ENCODE measurements at places on chromosomes 12 and 14.
A peak's percentile ranks its signal among the peaks of the same experiment; 100 is the strongest.

DNA sequence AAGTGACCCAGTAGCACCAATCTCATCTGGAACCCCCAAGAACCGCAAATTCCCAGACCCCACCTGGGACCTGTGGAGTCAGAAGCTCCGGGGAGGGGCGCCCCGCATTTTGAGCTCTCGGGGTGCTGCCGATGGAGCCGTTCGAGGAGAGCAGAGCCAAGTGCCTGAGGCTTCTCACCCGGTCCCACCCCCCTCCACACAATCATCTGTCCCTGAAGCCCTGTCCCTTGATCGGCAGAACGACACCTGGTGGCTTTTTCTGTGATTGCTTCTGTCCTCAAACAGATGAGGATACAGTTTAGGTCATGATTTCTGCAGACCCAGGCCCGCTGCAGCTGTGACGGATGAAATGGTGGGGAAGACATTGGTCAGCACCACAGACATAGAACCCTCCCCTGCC is 74.7 kb downstream of the NOC4L start:
- DNase-seq, result peak; percentile 24

DNA sequence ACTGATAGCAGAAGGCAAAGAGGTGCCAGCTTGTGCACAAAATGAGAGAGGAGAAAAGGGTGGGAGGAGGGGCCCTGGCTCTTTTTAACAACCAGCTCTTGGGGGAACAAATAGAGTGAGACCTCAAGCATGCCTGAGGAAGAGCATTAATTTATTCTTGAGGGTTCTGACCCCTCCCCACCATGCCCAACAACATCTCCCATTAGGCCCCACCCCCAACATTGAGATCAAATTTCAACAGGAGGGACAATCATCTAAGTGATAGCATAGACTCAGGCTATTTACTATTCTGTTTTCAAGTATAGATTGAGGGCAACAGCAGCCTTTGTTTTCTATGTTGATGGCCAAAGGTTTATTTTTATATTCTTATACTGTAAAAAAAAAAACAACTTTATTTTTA is 59.7 kb downstream of the FUT8 start:
- DNase-seq, result no peak

DNA sequence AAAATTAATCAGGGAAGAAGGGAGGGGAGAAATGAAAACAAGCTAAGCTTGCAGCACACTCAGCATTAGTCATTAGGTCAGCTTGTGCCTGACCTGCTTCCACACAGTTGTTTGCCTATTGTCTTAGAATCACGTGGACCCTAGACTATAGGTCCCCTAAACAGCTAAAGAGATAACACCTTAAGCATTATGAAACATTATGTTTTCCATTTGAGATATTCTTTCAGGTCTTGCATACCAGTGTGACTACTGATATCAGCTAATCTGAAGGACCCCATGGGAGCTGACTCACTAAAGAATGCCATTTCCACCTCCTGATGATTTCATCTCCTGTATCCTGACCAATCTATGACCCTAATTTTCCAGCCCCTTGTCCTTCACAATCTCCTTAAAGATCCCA is 154.1 kb upstream of the FUT8 start:
- DNase-seq, result no peak

DNA sequence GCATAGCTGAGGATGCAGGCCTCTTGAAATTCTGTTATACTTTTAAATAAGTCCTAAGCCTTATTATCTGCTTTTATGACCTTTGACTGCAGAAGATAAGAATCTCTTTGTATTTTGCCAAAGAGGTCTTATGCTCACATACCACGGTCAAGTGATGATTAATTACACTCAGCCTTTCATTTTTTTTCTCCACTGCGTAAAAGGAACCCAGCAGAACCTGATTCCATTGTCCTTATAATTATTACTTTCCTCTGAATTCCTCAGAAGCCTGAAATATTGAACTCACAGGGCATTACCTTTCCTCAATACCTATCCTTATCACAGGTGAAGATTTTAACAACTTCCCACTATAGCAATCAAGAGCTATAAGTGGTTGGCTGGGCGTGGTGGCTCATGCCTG is 498.7 kb upstream of the RPL10L start:
- no peak for DNase-seq

DNA sequence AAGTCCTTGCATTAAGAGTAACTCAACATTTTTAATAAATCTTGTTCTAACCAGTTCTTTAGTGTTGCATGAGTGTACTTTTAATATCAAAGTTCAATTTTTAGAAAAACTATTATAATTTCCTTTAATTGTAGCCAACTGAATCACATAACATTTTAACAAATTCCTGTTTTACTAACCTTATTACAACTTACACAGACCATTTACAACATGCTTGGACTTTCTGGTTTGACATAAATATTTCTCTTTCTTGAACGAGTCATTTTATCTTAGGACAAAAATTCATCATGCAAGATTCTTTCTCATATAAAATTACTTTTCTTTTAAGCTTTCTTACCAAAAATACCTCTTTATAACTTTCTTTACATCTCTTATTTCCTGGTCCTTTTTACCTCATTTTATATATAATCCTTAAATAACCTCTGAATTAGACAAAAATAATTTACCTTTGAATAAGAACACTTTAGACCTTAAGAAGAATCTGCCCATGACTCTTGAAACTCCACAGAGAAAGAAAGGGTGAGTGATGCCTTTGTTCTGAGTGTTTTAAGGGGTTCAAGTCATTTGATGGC is 3.9 kb downstream of the SLCO1A2 start:
- no peak for DNase-seq

DNA sequence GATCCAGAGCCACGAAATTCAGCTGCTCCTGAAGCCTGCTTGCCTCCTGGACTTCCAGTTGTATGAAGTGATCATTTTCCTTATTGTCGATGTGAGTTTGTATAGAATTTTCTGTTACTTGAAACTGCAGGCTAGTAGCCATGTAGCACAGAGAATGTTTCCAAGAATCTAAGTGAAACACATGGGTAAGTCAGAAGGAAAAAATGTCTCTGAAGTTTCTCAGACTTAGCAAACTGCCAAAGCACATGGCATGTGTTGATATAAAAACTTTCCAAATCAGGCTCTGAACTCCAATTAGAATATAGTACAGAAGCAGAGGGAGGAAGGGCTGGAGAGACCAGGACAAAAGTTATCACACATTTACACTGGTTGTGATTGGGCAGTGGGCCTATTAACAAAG is 9.8 kb upstream of the PCNX1 start:
- no peak for DNase-seq

DNA sequence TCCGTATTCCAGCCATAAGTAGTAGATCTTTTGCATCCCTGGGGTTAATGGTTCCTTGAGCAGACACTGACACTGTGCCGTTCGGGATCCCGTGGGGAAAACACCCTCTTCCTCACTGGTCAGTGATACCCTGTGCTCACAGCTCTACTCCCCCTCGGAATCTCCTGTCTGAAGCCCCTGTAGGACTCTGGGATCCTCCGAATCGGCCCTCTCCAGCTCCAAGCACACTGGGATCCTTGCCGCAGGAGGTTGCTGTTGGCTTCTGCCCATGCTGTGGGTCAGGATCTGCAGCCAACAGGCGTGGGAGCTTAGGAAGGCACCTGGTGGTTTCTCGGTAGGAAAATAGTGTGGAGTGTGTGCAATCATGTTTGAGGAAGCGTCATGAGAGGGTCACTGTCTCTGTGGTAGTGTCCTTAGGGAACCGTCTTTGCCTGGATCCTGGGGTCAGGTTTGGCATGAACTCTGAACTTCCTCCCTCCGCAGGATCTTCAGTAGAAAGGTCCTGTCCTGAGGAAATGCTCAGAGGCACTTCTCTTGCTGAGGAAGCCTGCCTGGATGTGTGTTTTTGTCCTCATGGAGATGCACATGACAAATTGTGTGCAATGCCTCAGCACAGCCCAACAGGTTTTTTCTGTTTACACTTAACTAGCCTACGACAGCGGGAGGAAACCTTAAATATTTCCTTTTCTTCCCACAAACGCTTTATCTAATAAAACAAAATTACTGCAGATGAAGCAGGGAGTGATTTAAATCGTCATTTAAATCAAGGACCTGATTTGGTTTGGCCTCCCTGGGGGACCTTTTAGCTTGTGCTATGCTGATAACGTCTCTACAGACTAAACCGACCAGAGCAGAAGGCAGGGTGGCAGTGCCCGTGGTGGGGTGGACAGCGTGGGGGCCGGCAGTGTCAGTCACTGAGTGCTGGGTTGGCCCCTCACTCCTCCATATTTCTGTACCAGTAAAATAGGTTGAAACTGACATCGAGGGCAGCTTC is 18.7 kb downstream of the FBXL14 start:
- DNase-seq, result no peak

- no peak for DNase-seq
Measured at GRCh38 chr14:70188659-70189455, at the start of gene SLC8A3. Gene SLC8A3, minus strand, starts transcription at chr14:70188951. Its CDS starts 20,529 bp downstream, at chr14:70168422.

DNA sequence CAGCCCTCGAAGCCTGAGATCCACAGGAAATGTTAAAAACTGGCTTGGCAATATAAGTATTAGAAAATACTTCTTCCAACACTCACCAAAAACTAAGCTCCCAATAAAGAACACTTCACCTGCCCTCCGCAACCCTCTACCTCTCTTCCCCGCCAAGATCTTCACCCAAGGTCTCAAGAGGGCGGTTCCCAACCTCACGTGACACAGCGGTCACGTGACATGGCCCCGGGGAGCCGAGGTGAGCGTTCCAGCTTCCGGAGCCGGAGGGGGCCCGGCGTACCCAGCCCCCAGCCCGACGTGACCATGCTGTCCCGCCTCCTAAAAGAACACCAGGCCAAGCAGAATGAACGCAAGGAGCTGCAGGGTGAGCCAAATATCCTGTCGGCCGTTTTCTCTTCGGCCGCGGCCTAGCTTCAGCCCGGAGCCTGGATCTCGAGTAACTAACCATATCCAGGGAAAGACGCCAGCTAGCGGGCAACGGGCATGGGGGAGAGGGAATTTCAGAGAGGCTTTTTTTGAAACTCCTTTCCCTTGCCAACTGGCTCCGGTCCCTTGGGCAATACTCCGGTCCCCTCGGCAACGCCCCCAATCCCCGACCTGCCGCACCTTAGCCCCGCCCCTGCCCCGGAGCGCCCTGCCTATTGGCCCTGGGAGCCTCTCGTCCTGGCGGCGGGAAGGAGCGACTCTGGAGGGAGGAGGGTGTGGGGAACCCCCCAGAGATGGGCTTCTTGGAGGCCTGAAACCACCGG is at the start of gene BLOC1S1:
Gene BLOC1S1 (plus strand): TSS at position 214 of the 749 bp plus-strand sequence. CDS start 6 bp downstream, at position 220.
- peak; percentile 86 for DNase-seq

- no peak for DNase-seq
Measured at GRCh38 chr12:92278378-92278828, 132.8 kb upstream of the BTG1 start.

DNA sequence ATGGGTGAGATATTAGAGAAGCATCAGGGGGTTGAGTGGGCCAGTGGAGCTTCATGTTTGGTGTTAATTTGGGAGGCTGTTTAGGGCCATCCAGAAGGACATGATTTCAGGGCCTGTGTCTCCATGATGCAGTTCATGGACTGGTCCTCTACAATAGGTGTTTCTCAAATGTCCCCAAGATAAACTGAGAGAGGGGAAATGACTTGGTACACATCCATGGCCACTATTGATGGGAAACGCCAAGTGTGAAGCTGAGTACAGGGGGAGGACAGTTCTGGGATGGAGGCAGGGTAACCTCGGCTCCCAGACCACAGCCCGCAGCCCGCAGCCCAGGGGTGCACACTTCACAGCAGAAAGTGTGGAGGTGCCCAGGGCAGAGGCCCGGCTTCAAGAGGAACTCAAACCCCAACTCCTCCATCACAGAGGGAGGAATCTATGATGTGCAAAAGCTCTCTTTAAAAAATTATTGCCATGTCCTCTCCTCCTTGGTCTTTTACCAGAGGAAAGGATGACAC is 33.3 kb downstream of the CACNA2D4 start:
- no peak for DNase-seq

- DNase-seq, result no peak
Measured at GRCh38 chr12:49875115-49875720, 28.5 kb downstream of the FAIM2 start.

DNA sequence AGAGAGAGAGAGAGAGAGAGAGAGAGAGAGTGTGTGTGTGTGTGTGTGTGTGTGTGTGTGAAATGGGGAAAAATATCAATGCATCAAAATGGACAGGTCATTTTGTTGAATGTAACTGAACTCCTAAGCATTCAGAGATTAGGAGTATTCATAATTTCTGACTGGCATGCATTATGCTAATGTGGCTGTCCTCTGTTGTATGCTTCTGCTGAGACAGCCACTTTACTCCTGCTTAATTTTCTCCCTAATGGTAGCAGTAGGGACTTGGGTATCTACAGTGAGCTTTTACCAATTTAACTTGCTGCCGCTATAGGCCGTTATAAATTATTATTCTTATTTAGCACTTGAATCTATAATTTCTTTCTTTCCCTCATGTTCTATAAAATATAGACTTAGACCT is 924.8 kb downstream of the NRXN3 start:
- no peak for DNase-seq

DNA sequence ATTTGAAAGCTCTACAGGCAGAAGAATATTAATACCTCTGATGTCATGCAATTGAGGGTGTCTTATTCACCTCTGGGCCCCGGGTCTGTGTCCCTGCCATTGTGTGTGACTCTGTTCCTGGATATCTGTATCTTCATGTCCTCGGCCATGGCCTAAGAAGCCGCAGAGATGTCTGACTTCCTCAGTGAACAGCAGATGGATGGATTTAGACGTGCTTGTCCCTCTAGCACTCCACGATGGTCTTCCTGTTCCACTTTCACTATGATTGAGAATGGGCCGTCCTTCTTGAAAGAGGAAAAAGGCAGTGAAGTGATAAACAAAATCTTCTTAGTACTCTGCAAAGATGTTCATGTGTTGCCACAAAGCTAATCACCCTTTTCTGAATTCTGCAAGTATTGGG is 217.4 kb downstream of the SLC41A2 start:
- no peak for DNase-seq

DNA sequence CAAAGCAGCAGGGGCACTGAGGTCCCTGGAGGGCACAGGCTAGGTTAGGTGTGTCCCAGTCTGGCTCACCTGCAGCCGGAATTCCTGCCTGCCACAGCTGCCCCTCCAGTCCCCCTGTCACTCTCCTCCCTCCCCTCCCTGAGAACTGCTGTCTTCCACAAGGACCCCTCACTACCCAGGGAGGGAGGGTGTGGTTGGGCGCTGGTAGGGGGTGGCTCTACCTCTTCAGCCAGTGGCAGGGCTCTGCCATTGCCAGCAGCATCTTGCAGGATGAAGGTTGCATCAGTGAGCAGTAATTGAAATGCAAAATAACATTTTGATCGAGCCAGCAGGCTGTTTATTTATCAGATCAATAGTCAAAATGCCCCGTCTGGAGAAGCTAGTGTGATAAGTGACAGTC is 45.7 kb downstream of the ESRRB start:
- DNase-seq, result no peak

DNA sequence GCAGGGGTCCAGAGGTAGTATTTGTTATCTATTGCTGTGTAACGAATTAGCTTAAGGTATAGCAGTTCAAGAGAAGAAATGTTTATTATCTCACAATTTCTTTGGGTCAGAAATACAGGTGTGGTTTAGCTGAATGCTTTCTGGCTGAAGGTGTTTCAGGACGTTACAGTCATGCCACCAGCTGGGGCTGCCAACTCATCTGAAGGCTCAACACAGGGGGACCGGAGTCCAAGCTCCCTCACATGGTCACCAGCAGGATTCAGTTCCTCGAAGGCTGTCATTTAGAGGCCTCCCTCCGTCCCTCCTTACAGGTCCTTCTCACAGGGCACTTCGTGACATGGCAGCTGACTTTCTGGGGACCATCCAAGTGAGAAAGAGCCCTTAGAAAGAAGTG is 37.5 kb upstream of the SINHCAF start:
- no peak for DNase-seq

- DNase-seq, result no peak
Measured at GRCh38 chr14:88616697-88617096, 53.9 kb downstream of the ZC3H14 start.

Data from activated T-helper 1 cell treated with Interleukin-2 at 50 U/mL for 16 hours (primary cell).